ENCODE measurements at places on chromosomes 5 and 9.

- no peak for DNase-seq
Measured at GRCh38 chr9:3237121-3237520, 288.7 kb downstream of the RFX3 start.

GRCh38 chr5:133510634-133511262 lies 101.6 kb downstream of the FSTL4 start:
- no peak for DNase-seq

DNA sequence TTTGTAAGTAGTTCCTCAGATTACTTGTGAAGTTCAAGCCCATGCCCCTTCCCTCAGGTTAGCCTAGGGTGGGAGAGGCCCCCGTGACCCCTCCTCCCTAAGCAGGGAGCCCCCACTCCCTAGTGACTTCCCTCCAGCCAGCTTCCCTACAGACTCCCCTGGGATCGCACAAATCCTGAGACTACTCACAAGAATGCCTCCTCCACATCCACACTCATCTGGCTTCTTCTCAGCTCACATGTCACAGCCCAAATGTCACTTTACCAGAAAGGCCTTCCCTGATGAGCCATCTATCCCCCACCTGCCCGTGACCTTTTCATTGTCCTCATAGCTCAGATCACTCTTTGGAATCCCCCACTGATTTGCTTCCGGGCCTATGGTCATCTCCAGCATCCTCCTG lies 96.7 kb upstream of the ARAP3 start:
- no peak for DNase-seq

- peak; percentile 40 for DNase-seq
Measured at GRCh38 chr5:80481019-80481893, 6.6 kb upstream of the FAM151B start.

DNA sequence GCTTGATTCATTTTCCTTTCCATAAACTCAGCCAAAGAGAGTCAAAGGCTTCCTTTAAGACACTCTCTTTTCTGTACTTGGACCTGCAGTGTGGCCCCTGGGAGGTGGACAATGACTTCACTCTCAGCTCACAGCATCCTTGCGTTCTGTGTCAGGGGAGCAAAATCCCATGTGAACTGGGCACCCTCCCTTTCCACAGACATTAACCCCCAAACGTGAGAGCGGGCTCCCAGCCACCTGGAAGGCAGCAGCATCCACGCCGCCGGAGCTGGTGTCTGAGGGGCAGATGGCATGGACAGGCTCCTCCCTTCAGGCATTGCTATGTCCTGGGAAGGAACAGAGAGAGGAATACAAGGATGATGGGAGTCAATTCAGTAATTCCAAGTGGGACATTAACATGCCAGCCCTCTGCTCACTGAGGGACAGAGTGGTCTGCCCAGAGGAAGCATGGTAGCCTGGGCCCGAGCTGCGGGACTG lies 39.5 kb downstream of the TRIP13 start:
- no peak for DNase-seq

GRCh38 chr5:95798545-95798944 lies 24.0 kb downstream of the GLRX start:
- DNase-seq, result no peak

- DNase-seq, result peak; percentile 74
Measured at GRCh38 chr9:137254624-137255447, at the start of gene NELFB. Gene NELFB (plus strand): TSS chr9:137255327.

- DNase-seq, result no peak
Measured at GRCh38 chr5:75319638-75320037, 17.4 kb upstream of the HMGCR start.

GRCh38 chr9:7259544-7260241 lies 501.9 kb downstream of the KDM4C start:
- no peak for DNase-seq

All from stromal cell of bone marrow (primary cell).